ENCODE measurements at places on chromosomes 4 and X.

DNA sequence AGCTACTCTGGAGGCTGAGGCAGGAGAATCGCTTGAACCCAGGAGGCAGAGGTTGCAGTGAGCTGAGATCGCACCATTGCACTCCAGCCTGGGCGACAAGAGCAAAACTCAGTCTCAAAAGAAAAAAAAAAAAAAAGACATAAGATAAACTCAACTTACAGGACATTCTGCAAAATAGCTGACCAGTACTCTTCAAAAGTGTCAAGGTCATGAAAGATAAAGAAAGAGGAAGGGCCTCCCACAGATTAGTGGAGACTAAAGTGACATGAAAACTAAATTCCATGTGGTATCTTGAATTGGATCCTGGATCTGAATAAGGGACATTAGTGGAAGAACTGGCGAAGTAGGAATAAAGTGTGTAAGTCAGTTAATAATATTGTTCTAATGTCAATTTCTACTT lies 63.3 kb downstream of the ZNF182 start:
- DNase-seq = no peak

DNA sequence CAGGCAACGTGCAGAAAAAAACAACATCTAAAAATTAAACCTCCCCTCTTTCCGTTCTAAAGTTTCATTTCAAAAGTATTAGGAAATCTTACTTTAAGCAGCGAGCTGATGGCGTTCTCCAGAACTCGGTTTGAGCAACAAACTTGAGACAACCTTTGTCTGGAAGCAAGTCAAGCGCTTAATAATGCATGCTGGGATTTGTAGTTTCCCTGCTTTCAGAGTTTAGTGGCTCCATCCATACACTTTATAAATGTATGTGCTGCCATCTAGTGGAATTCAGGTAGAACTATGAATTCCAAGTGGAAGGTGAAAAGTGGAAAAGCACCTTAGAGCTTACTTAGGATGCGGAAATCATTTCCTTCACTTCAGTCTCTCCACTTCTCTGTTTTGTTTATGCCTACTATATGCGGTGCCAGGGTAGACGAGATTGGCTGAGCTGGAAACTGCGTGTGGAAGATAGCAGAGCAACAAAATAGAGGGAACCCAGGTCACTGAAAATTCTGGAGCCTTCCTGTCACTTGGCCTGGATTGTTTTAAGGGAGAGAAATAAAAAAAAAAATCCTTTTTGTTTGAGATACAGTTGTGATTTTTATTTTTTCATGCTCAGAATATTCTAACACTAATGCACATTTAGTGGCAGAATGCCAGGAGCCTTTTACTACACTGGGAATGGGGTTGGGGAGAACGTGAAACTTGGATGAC lies at the start of gene BDH2:
Gene BDH2, minus strand, starts transcription at position 144 of the 702 bp plus-strand sequence. CDS start 3,580 bp downstream, outside the sequence.
- DNase-seq = peak; percentile 90

GRCh38 chrX:39542316-39542715 lies 555.4 kb downstream of the BCOR start:
- DNase-seq = no peak

- DNase-seq = no peak
Observed at GRCh38 chr4:158850800-158851644, 82.2 kb downstream of the FNIP2 start.

GRCh38 chrX:137432609-137433008 lies 133.3 kb upstream of the ZIC3 start:
- no peak for DNase-seq

DNA sequence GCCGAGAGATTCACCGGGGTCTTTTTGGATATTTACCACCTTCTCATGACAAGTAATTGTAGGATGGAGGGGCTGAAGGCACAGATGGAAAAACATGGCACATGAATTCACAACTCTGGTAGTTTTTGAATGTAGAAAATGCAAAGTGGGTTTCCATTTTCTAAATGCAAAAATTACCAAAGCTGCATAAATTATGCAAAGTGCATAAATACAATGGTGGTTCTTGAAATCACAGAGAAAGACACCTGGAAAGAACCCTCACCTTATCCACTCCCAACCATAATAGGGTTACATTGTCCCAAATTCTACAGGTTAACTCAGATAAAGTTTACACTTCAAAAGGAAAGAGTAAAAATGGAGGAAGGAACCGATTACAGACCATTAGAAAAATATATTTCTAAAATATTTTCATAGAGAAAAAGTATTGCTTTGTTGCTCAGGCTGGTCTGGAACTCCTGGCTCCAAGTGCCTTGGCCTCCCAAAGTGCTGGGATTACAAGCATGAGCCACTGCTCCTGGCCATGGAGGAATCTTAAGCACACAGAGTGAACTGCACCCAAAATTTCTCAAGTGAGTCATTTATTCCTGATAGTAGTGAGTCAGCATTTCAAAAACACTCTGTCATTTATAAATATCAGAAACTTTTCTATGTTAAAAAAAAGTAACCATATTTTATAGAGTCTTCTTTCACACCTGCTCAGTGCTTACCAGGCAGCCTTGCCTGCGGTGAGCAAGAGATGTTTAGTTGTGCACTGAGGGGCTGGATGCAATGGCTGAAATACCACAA lies 101.4 kb downstream of the FIP1L1 start:
- no peak for DNase-seq

- DNase-seq = no peak
Observed at GRCh38 chr4:47342796-47343195, 120.7 kb downstream of the COMMD8 start.

GRCh38 chr4:170109586-170110284 lies 20.0 kb upstream of the AADAT start:
- DNase-seq = no peak

GRCh38 chr4:13547485-13548041 lies 3.3 kb upstream of the NKX3-2 start:
- no peak for DNase-seq

DNA sequence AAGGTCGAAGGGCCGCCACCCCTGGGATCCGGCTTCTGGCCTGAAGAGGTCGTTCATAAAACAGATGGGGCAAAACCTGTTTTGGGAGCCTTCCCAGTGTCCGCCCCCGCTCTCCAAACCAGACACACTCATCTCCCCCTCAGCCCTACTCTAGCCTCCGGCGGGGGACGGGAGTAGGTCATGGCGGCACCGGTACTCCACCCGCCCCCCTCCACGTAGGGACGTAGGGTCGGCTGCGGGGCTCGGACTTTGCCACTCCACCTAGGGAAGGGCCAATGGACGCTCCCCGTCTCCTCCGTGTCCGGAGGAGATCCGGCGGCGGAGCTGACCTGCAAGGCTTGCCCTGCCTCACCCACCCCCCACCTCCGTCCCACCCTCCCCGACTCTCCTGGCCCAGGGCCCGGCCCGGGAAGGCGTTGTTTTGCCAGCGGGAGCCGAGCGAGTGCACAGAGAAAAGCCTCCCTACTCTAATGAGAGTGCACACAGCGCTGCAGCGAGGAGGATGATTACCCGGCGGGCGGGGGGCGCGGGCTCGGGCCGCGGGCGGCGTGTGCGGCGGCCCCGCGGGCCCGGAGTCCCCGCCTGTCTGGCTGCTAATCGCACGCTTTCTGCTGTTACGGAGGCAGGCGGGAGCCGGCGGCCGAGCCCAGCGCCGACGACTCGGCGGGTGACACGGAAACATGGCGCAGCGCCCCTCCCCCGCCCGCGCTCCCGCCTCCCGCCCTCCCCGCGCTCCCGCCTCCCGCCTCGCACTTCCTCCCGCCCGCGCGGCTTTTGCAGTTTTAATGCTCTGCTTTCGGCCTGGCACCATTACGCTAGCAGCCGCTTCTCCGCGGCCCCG lies 8.3 kb upstream of the BCOR start:
- peak; percentile 45 for DNase-seq

- DNase-seq = no peak
Observed at GRCh38 chr4:151267104-151267503, 9.9 kb upstream of the PRSS48 start.

DNA sequence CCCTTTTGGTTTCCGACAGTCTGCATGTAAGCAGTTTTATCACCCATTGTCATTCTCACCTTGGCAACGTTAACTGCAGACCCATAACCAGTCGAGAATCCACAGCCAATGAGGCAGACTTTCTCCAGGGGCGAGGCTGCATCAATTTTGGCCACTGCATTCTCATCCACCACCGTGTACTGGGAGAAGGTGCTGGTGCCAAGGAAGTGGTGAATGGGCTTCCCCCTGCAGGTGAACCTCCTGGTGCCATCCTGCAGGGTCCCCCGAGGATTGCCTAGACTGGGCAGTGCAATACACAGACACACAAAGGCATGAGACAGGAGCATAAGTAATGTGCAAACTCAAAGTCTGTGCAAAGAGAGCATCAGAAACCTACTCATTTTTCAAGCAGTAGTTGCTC lies 5.4 kb downstream of the ADH1B start:
- no peak for DNase-seq

DNA sequence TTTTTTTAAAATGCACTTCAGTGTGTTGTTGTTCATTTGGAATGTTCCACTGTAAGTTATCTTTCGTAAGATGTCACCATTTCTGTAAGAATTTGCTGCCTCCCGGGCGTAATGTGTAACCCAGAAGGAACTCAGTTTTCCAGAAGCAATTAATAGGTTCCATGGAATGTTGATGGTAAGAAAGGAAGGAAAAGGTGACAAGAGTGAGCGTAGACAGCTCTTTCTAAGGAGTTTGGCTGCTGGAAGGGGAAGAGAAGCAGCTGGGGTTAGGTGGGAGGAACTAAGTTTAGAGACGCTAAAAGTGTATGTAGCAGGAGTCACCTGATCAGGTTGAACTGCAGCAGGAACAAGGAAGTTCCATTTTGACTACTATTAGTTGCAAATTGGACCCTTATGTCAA lies 35.9 kb downstream of the PNMA5 start:
- peak; percentile 38 for DNase-seq

- no peak for DNase-seq
Observed at GRCh38 chrX:102968216-102968615, 31.1 kb downstream of the RAB40AL start.

DNA sequence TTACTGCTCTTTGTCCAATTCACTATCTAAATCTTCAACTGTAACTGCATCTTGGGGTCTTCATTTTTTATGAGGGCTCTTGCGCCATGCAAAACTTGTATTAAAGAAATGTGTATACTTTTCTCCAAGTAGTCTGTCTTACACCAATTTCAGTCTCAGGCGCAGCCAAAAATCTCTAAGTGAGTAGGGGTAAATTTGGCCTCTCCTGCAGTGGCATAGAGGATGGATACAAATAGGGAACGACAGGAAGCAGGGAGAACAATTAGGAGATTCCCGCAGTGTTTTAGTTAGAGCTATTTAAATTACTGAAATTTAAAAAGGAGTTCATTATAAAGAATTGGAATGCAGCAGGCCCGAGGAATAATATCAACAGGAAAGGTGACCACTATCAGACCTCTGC lies 30.2 kb downstream of the DMP1 start:
- no peak for DNase-seq

GRCh38 chr4:1614854-1615595 lies 69.1 kb downstream of the FAM53A start:
- DNase-seq = no peak

GRCh38 chr4:172851534-172851933 lies 317.1 kb upstream of the GALNT7 start:
- no peak for DNase-seq

- no peak for DNase-seq
Observed at GRCh38 chr4:100986360-100986868, 360.9 kb downstream of the PPP3CA start.

DNA sequence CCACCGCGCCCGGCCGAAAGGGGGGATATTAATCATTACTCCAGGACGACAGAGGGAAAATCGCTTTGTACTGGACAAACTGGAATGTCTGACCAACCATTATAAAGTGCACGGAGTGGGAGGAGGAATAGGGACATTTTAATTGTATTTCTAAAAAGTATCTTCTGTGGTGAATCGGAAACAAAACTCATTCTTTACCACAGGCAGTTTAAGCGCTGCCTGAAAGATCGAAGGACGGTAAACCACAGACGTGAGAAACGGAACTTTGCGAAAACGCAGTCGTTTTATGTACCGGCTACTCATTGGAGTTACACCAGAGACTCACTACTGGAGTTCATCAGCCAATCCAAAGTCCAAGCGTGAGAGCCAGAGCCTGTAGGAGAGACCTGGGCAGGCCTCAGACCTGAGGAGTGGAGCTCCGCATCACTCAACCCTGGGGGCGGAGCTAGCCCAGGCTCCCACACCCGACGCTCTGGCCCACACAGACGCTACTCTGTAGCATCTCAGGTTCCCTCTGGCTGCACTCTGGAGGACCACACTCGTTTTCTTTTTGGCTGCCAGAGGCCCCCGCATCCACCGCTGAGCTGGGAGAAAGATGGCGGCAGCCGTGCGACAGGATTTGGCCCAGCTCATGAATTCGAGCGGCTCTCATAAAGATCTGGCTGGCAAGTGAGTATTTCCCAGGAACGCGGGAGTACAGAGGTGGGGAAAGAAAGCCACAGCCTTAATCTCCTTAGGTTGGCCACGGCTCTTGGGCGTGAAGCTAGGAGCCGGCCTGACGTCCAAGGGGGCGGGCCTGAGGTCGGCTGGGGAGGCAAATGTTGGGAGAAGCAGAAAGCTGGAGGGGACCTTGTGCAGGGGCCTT lies at the start of gene COPS4:
Gene COPS4, plus strand, starts transcription at position 554 of the 865 bp plus-strand sequence. Its CDS starts 42 bp downstream, at position 596.
- peak; percentile 100 for DNase-seq

- DNase-seq = no peak
Observed at GRCh38 chr4:147824884-147825283, 93.0 kb downstream of the ARHGAP10 start.

DNA sequence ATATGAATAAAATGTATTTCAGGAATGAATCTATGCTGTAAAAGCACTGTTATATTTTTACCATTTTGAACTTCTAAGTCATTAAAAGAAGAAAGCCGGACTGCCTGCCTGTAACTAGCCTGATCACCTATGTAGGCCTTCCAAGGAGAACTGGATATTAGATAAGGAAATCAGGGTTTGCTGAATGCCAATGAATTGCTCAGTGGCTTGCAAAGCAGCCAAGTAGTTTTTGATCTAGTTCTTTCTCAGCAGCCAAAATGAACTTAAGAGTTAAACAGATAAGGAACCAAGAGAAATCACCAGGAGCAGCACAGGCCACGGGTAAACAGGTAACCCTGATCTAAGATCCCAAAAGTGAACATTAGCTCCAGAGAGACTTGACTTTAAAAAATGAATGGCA lies 3.3 kb downstream of the ANXA5 start:
- DNase-seq = no peak

DNA sequence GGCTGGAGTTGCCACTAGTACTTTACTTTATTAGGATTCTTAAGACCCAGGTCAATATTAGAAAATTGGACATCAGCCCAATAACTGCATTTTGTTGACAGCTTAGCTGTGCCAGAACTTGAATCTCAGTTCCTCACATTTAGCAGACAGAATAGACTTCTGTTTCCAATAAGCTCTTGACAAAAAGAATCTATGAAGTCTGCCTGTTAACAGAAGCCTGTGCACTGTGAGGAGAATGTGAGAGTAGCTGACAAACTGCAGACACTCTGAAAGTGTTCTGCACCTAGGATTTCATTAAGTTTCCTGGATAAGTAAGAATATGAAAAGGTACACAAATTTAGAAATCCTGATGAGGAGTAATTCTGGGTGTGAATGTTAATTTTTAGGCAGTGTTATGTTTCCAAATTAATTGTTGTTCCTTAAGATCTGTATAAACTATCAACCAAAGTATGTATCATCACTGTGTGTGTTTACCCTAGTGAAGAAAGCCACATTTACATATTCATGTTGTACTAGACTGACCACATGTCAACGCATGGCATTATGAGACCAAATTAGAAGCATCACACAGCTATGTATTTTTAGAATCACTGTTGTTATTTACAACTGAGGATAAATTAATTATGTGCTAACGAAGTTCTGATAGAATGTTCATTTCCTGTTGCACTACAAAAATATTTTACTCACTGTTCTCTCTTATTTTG lies 756.4 kb upstream of the IGFBP7 start:
- DNase-seq = no peak

Measured in MV-4-11 (cell line).